ENCODE measurements at places on chromosomes 3 and 15.

- DNase-seq: no peak
Observed at GRCh38 chr3:168273917-168274316, 178.2 kb upstream of the GOLIM4 start.

DNA sequence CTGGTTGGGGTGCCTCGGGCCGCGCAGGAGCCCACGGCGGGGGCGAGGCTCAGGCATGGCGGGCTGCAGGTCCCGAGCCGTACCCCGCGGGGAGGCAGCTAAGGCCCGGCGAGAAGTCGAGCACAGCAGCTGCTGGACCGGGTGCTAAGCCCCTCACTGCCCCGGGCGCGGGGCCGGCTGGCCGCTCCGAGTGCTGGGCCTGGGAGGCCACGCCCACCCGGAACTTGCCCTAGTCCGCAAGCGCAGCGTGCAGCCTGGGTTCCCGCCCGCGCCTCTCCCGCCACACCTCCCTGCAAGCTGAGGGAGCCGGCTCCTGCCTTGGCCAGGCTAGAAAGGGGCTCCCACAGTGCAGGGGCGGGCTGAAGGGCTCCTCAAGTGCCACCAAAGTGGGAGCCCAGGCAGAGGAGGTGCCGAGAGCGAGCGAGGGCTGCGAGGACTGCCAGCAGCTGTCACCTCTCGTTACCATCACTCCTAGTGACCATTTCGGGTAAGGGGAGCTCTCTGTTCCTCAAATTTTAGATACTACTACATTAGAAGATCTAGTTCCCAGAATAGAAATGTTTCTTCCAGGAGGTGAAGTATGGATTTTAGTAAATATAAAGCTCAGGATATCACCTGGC is 417.0 kb upstream of the AGTR1 start:
- peak; percentile 14 for DNase-seq

- DNase-seq: no peak
Observed at GRCh38 chr3:139456386-139456785, 19.9 kb downstream of the RBP2 start.

- DNase-seq: no peak
Observed at GRCh38 chr3:47669026-47669749, 90.5 kb upstream of the CSPG5 start.

- peak; percentile 60 for DNase-seq
Observed at GRCh38 chr3:49006408-49007067, 653 bp upstream of the WDR6 start.

DNA sequence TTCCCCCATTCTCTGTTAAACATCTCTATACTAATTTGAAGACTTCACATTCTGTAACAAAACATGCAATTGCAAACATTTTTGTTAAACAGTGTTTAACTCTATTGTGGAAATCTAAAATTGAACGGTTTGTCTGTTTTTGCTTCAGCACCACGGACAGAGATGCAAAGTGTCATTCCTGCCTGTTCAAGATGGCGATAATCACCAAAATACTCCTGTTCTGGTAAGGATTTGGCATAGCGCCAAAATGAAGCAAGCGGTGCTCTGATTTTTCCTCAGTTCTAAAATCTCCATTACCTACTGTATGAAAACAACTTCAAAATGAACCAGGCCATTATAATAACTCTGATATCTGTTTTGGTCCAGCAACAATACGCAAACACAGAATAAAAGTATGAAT is 129.7 kb upstream of the TUSC7 start:
- DNase-seq: peak; percentile 9

DNA sequence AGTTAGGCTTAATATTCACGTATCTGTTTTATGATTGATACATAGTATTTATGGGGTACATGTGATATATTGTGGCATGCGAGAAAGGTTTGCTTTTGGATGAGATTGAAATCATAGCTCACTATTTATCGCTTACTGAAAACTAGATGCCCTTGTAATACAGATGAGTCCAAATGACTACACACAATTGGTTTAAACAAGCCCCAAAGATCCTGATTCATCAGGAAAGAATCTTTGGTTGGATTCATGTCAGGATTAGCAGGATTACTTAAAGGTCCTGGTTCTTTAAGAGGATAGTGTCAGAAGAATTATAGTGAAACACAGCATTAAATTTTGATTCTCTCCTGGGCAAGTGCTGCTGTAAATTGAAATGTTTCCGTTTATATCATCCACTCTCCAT is 18.6 kb upstream of the AADAC start:
- peak; percentile 56 for DNase-seq

DNA sequence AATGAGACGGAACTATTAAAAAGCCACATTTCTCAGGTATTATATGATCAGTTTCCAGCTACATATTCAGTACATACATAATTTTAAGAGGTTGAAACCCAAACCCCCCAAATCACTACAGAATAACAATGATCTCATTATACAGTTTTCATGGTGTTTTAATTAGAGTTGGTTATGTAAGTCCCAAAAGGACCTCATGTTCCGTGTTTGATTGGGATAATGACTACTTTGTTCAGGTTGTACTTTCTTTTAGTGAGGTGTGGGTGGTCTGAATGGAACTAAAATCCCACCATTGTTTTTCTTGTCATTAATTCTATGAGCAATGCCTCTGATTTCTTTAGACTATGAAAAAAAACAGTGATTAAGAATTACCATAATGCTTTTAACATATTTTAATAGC is 905.6 kb downstream of the NAALADL2 start:
- no peak for DNase-seq

GRCh38 chr3:141457624-141458236 is 29.1 kb upstream of the RASA2 start:
- peak; percentile 21 for DNase-seq

DNA sequence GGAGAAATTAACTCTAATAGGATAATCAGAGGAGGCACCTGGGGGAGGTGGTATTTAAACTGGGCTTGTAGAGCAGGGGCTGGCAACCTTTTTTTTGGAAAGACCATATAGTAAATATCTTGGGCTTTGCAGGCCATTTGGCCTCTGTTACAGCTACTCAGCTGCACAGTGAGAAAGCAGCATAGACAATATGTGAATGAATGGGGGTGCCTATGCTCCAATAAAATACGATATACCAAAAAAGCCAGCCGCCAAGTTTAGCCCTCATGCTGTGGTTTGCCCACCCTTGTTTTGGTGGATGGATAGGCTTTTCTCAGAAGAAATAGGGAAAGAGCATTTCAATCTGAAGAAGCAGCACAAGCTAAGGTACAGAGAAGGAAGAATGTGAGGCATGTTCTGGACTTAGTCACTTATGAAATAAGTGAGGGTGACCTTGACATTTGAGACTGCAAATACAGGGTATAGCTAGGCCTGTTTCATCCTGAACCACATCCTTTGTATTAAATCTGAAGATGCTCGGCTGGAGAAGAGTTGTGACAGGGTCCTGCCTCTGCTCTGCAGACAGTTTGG is 131.0 kb upstream of the NR2E3 start:
- DNase-seq: no peak

Data from AG20443 (cell line).